Activated T-helper 17 cell treated with anti-CD3 and anti-CD28 coated beads, Interleukin-2, amount 50 U/mL, for 72 hours (primary cell): ENCODE measurements at places on chromosomes 2 and 18.
A peak's percentile ranks its signal among the peaks of the same experiment; 100 is the strongest.

- no peak for ATAC-seq
Measured at GRCh38 chr2:79487399-79487798, 25.5 kb upstream of the CTNNA2 start.

GRCh38 chr2:147665105-147665504 is 179.7 kb upstream of the ACVR2A start:
- ATAC-seq: no peak

- no peak for ATAC-seq
Measured at GRCh38 chr2:41379496-41380221, 668.2 kb upstream of the PKDCC start.

- ATAC-seq: no peak
Measured at GRCh38 chr18:72612894-72613533, 68.9 kb upstream of the CBLN2 start.

- no peak for ATAC-seq
Measured at GRCh38 chr2:17184512-17184911, 333.7 kb downstream of the RAD51AP2 start.

DNA sequence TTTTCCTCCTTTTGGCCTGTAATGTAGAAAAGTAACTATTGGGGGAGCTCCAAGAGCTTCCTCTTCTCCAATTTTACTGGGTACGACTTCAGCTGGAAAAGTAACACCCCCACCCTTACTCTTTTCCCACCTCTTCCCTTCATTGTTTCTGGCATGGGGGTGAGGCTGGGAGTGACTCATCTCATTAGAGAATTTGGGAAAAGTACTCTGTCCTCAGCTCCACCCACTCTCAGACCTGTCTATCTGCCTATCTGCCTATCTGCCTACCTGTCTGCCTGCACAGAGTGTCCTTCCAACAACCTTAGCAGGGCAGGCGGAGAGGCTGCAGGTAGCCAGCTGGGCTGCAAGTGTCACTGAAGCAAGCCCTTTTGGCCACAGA is 93.6 kb downstream of the EPHA4 start:
- no peak for ATAC-seq

DNA sequence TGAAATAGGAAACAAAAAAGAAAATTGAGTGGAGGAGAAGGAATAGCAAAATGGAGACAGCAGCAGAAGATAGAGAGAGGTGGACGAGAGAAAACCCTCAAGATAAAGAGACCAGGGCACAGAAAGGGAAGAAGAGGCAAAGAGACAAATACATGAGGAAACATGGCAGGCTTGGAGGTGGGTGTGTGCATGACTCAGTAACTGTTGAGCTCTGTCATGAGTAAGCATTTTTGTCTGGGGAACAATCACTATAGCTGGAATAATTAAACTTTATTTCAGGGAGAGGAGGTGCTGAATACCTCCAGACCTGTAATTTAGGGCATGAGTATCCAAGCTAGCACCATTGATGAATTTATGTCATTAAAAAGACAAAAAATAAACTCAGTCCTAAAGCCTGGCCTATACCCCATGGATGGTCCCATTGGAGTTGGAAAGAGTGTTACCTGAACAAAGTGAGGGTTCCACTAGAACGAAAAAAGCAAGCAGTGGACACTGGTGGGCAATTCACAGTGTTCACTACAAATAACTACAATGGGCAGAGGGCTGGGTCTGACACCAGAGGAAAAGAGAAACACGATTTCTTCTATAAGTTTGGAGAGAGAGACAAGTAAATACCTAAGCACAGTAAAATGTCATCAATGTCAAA is 145.5 kb downstream of the ADCYAP1 start:
- no peak for ATAC-seq

DNA sequence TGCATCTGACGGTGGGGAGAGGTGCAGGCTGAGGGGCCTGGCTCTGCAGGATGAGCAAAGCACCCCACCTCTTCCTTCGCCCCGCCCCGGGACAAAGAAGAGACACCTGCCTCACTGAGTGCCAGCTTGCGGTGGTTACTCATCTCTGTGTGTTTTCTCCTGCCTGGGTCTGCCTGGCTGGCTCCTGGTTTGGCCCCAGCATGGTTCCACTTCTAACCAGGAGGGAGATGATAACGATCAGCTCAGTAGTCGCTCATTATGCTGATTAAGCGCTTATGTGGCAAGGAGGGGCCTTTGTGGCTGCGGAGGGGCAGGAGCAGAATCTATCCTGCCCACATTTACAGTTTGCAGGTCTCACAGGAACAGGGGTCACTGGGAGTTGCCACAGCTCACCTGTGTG is 68.7 kb upstream of the EDAR start:
- ATAC-seq: peak; percentile 38

DNA sequence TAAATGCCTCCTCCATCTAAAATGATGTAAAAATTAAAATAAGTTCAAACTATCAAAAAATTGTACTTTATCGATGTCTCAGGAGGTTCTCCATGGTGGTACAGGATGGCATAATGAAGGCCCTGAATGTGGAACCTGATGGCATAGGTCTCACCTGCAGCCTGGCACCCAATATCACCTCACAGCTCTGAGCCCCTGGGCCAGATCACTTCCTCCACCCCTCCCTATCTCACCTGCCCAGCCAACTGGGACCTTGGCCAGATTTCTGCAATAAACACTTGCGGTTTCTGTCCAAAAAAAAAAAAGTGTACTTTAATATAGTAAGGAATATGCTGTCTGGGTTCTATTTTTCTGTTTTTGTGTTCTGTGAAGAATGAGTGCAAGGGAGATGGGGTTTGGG is 6.7 kb upstream of the RBM45 start:
- no peak for ATAC-seq

GRCh38 chr2:227370092-227370491 is 9.0 kb downstream of the TM4SF20 start:
- no peak for ATAC-seq

GRCh38 chr2:178287652-178288344 is 93.5 kb downstream of the OSBPL6 start:
- no peak for ATAC-seq

- no peak for ATAC-seq
Measured at GRCh38 chr2:136254681-136255080, 136.7 kb upstream of the CXCR4 start.

DNA sequence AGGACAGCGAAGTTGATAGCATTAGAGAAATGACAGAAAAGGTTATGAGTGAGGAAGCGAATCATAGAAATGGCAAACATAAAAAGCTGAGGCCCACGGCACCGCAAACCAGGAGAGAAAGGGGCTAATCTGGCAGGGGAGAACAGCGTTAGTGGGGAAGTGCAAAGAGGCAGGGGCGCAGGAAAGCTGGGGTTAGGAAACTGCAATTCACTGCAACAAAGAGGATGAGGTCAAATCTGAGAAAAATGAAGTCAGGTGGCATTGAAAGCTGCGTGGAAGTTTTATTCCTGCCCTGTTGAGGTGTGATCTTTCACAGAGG is 653 bp upstream of the ABI2 start:
- no peak for ATAC-seq

GRCh38 chr2:46983065-46983801 is 67.6 kb upstream of the MCFD2 start:
- ATAC-seq: no peak

DNA sequence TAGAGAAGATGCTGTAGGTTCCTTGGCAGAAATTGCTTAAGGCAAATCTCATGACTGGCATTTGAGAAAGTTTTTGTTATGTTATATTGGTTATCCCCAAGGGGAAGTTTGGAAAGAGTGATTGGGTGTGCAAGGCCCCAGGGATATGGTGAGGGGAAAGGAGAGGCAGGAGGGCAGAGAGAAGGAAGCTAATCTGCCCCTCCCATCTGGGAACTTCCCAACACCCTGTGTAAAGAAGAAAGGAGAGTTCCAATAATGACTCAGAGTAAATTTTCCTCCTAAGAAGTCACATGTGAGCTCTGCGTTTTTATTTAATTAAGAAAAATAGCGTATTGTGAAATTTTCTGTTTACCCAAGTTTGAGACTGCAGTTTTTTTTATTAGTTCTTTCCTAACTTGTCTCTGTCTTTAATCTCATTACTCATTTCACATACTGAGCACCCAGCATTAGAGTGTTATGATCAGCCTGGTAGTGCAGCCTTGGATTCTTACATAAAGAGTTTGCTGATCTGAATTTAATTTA is 3.1 kb upstream of the KYNU start:
- no peak for ATAC-seq

- no peak for ATAC-seq
Measured at GRCh38 chr2:216551234-216552068, 52.8 kb downstream of the RPL37A start.

- ATAC-seq: no peak
Measured at GRCh38 chr2:29615183-29615582, 306.2 kb downstream of the ALK start.

GRCh38 chr2:189372688-189373257 is 68.5 kb upstream of the WDR75 start:
- no peak for ATAC-seq

DNA sequence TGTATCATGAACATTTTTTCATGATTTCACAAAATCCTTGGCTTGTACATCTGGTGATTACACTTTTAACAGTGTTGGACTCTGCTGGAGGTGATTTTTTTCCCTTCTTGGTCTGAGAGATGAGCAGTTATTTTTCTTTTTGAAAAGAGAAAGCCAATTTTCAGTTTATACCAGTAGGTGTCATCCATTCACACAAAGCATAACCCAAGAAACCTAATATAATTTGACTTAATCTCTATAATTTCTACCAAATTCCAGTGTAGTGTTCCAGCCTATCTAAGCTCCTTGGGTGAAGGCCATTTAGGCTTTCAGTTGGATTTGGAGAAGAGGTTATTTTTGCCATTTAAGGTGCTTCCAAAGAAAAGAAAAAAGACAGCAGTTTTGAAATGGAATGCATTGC is 7.7 kb upstream of the ICOS start:
- no peak for ATAC-seq

GRCh38 chr2:239762106-239762505 is 263.0 kb downstream of the NDUFA10 start:
- no peak for ATAC-seq

DNA sequence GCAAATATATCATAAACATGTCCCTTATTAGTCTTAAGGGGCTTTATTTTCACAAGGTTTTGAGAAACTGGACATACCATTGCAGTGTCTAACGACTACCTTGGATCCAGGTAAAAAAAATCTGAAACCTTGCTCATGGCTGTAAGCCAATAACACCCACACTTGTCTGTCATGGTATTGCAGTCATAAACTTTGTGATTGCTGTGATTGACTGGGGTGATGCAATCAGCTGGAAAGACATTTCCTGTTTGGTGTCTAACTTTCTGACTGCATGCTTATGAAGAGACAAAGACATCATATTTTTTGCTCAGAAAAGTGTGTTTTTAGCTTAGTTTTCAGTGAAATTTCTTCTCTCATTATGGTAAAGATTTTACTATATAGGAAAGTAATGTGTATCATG is 635.0 kb downstream of the TSN start:
- no peak for ATAC-seq

DNA sequence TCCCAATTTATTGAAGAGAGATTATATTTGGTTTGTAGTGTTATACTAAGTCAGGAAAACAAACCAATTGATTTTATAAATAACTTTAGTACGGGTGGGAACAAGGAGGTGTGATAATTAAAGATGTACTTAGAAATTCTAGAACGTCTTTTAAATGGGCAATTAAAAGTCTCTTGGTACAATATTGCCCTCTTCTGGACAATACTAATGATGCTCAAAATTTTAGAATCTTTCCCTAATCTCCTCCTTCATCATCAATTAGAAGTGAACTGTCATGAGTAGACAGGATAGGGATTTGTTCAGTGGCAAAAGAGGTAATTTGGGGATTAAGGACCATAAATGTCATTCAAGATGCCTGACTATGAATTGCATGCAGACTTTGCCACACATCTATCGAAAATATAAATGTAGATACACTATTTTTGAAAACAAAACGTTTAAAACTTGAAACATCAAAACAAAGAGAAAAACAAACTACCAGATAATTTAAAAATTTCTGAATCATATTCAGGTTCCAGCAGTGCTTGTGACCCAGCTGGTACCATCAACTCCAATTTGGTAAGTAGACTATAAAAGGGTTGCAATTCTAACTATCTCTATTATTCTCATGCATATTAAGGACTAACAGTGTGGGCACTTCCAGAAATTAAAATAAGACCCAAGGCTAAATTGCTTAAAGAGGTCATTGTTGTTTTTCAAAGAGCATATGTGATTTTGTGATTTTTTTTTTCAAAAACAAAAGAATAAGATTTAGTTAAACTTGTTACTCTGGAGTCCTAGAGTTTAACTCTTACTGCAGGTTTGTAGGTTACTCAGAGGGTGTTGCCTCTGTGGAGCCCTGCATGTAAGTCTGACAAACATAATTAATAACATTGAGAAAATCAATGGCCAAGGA is 123.5 kb downstream of the LAMA3 start:
- ATAC-seq: no peak

- ATAC-seq: no peak
Measured at GRCh38 chr18:77201506-77201905, 48.1 kb upstream of the GALR1 start.

DNA sequence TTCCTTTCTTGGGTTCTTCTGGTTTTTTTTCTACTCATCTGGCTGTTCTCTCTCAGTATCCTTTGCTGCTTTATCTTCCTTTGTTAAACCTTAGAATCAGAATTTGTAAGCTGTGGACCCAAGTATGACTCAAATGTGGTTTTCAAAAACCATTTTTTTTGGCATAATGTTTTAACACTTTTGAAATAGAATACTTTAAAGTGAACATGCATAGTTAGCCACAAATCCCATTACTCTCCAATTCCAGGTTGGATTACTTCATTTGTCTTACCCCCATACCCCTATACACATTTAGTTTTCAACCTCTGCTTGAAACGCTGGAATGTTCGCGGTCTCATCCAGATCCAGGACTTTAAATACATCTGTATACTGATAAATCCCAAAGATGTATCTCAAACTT is 29.1 kb downstream of the ALMS1 start:
- ATAC-seq: no peak

DNA sequence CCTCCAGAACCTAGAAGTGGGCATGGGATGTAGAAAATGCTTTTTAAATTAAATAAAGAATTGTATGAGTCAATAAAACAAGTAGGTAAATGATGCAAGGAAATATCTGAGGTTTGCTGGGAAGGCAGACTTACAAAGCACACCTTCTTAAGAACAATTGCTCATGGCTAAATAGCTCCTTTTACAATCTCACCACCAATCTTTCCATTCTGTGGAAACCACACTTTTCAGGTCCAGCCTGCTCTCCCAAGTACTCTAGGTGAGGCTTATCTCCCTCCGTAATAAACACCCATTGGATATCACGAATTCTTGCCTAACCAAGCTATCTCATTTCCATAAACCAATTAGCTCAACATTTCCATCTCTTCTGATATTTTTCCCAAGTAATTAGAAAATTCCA is 91.5 kb upstream of the SLC8A1 start:
- no peak for ATAC-seq

GRCh38 chr2:110948027-110948674 is 172.6 kb upstream of the BCL2L11 start:
- no peak for ATAC-seq
